Skeletal muscle tissue (tissue), 5 donors: ENCODE measurements at places on chromosomes 2 and 18. TPM values are rescaled to one million over a fixed set of nuclear protein-coding genes. Genes with fewer than 3 reads are reported as not detected.

CGREF1 gene
- 2.1 TPM for total RNA-seq

NEB gene
- 833 TPM for total RNA-seq

RAB17 gene
- 1.0 TPM for total RNA-seq

CLHC1 gene
- 20.4 TPM for total RNA-seq

USP37 gene
- 17.7 TPM for total RNA-seq

IL36A gene
- total RNA-seq = not detected

PSD4 gene
- total RNA-seq = 1.6 TPM

GDF7 gene
- total RNA-seq = 0.52 TPM

ZNF804A gene
- under 0.01 TPM for total RNA-seq

TSPYL6 gene
- not detected for total RNA-seq

CD207 gene
- under 0.01 TPM for total RNA-seq

TFPI gene
- total RNA-seq = 47.0 TPM

MOGAT1 gene
- total RNA-seq = not detected

TCF7L1 gene
- 8.9 TPM for total RNA-seq

ARHGAP15 gene
- total RNA-seq = 33.9 TPM

LRATD1 gene
- total RNA-seq = 5.2 TPM

PIEZO2 gene
- total RNA-seq = 41.2 TPM

AKAIN1 gene
- total RNA-seq = not detected

IL36B gene
- total RNA-seq = not detected

TEX44 gene
- total RNA-seq = not detected

HOXD13 gene
- under 0.01 TPM for total RNA-seq

BUB1 gene
- 7.8 TPM for total RNA-seq

TNP1 gene
- not detected for total RNA-seq

CAPN14 gene
- total RNA-seq = not detected

LOXHD1 gene
- total RNA-seq = 1.6 TPM

DQX1 gene
- not detected for total RNA-seq

FZD7 gene
- total RNA-seq = 42.8 TPM

PDE1A gene
- total RNA-seq = 9.9 TPM

ATP6V1C2 gene
- under 0.01 TPM for total RNA-seq
